ENCODE measurements at places on chromosomes 3 and 15.

DNA sequence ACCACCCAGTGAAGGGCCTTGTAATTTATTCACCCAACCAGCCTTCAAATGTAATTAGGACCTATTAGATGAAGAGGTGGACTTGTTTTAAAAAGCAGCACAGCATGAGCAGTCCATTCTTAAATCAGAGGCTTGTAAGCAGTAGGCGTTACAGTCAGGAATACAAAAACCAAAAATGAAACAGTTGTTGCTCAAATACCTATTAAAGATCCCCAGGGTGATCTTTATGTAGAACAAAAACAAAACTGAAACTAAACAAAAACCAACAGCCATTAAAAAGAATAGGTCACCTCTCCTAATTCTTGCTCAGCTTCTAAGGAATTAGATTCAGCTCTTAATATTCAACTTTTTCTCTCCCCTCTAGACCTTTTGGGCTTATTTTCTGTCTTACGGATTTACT is 104.9 kb upstream of the ST8SIA2 start:
- DNase-seq, result no peak

GRCh38 chr15:71532994-71533393 is 277.4 kb upstream of the NR2E3 start:
- DNase-seq, result no peak

DNA sequence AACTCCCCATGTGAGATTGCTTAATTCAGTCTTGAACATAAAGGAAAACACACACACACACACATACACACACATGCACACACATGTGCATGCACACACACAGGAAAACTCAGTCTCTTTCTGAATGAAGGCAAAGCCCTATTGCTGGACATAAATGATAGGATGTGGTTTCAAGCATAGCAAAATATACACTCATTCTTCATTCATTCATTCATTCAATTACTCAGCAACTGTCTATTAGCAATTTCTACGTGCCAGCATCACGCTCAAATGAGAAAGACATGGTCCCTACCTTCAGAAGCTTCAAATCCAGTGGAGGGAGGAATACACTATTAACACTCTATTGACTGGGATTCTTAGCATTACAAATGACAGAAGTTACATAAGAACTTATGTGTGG is 41.8 kb upstream of the UBE2E2 start:
- DNase-seq, result no peak

- DNase-seq, result no peak
Measured at GRCh38 chr3:80159990-80160506, 392.2 kb upstream of the ROBO1 start.

- DNase-seq, result peak; percentile 21
Measured at GRCh38 chr3:194107107-194107506, 28.8 kb upstream of the HES1 start.

GRCh38 chr3:177481329-177481728 is 284.0 kb upstream of the TBL1XR1 start:
- DNase-seq, result no peak

DNA sequence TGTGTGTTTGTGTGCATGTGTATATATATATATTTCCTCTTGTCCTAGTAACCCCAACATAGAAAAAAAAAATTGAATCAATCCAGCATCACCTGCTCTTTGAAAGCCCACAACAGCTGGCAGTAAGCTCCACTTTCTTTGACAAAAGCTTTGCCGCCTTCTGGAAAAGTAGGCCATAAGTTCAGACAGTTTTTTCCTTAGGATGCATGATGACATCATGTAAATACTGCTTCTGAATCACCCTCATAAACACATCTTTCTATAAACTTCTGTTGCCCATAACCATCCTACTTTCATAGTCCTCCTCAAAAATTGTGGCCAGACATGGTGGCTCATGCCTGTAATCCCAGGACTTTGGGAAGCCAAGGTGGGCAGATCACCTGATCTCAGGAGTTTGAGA is 67.4 kb downstream of the CSNK1G1 start:
- no peak for DNase-seq

- DNase-seq, result no peak
Measured at GRCh38 chr3:195388380-195388779, 54.4 kb downstream of the ACAP2 start.

GRCh38 chr3:27533261-27533607 is 49.0 kb upstream of the SLC4A7 start:
- no peak for DNase-seq

- no peak for DNase-seq
Measured at GRCh38 chr15:100114100-100114499, 227.7 kb downstream of the ADAMTS17 start.

- peak; percentile 6 for DNase-seq
Measured at GRCh38 chr3:51637941-51638471, 33.0 kb upstream of the TEX264 start.

DNA sequence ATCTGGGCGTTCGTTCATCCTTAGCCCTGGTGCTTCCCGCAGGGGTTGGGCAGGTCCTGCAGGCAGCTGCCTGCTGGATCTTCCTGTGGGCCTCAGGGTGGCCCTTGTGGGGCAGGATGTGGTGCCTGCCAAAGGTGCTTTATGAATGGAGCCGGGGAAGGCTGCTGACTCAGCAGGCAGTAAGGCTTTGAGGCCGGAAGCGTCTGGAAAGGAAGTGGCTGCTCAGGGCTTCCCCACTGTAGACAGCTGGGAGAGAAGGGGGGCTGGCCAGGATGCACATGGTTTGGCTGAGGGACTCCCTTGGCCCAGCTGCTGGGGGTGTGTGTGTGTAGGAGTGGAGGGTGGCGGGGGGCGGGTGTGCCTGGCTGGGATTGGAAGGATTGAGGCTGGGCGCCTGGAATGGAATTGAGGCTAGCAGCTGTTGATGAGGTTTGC is 12.9 kb downstream of the CD276 start:
- DNase-seq, result peak; percentile 75

DNA sequence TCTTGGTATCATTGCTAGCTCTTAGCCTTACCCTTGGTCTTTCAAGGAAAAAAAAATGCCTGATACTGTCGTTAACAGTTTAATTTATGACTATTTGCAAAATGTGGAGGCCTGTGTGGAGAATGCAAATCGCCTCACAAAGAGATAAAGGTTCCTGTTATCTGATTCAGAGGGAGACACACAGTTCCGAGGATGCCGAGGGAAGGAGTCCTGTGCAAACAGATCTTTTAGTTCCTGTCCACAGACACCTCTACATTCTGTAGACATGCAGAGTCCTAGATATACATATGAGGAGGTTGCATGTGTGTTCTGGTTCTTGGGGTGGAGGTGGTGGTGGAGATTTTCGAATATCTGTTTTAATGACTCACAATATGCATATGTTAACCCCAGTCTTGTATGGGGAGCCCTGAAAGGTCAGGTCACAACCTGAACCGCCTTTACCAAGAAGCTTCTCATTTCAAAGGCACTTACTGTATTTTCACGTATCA is 5.7 kb downstream of the NR2F2 start:
- no peak for DNase-seq

DNA sequence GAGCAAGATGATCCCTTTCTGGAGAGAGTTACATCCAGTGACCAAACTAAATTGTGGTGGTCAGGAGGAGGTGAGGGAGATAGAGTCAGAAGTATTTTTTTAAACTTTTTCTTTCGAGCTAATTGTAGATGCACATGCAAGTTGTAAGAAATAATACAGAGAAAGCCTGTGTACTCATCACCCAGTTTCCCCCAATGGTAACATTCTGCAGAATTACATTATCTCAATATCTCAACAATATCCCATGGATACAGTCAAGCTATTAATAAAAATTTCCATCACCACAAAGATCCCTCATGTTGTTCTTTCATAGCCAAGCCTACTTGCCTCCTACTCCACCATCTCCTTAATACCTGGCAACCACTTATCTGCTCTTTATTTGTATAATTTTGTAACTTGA is 3.3 kb upstream of the TMEM45A start:
- DNase-seq, result no peak

DNA sequence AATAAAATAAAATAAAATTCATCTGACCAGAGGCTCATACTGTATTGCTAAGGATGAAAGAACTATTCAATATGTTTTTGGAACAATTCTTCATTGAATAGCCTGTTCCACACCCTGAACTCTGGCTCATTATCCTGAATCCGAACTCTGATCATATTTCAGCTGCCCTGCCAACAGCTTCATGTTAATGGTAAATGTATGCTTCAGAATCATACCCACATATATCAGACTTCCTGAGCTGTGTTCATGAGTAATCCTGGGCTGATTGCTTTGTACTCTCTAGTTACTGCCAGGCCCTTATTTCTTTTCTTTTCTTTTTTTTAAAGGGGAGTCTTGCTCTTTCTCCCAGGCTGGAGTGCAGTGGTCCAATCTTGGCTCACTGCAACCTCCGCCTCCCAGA is 11.8 kb downstream of the INO80 start:
- DNase-seq, result no peak

- DNase-seq, result no peak
Measured at GRCh38 chr3:192284443-192285072, 442.8 kb downstream of the FGF12 start.

- DNase-seq, result no peak
Measured at GRCh38 chr3:119405315-119405714, 58.1 kb downstream of the TMEM39A start.

DNA sequence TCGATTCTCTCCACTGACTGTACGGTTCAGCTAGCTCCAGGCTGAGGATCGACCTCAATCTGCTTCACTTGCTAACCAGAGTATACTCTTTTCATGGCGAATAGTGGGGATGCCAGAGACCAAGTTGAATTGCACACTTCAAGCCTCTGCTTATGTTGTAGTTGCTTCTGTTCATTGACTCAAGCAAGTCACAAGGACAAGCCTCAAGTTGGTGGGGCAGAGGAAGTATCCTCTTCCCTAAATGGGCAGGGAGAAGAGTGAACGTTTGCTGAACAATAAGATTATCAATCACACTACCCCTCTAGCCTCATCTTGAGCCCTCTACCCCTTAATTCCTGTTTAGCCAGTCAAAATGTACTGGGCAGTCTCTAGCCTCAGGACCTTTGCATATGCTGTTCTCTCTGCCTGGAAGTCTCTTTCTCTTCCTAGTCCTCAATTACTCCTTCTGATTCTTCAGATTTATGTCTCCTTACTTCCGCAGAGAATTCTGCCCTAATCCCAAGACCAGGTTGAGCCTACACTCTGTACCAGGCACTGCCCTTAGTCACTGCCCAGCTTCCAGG is 390.4 kb upstream of the PROK2 start:
- DNase-seq, result no peak

GRCh38 chr15:68783226-68784058 is 37.3 kb downstream of the ANP32A start:
- DNase-seq, result peak; percentile 68

GRCh38 chr3:125098611-125099291 is 43.0 kb upstream of the HEG1 start:
- no peak for DNase-seq

GRCh38 chr3:69695933-69696332 is 43.3 kb upstream of the MITF start:
- DNase-seq, result no peak

GRCh38 chr3:137347132-137347531 is 389.3 kb downstream of the IL20RB start:
- DNase-seq, result no peak

DNA sequence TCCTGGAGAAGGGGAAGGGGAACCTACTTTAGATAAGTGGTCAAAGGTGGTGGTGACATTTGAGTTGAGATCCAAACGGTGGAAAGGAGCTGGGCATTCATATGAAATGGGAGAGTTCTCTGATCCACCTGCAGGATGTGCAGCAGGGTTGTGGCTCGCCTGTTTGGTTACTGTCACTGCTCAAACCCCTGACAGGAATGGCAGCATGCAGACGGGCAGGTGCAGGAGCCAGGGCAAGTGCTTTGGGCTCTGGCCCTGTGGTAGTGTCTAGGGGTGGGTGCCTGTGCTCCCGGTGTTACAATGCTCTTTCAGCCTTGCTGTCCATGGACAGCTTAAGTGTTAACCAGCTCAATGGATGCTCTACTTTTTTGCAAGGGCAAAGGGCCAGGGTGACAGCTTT is 18.5 kb downstream of the PAQR9 start:
- DNase-seq, result no peak

- no peak for DNase-seq
Measured at GRCh38 chr3:161991901-161992540, 495.4 kb downstream of the OTOL1 start.

GRCh38 chr15:60507596-60508424 is 28.9 kb upstream of the ICE2 start:
- DNase-seq, result peak; percentile 21

DNA sequence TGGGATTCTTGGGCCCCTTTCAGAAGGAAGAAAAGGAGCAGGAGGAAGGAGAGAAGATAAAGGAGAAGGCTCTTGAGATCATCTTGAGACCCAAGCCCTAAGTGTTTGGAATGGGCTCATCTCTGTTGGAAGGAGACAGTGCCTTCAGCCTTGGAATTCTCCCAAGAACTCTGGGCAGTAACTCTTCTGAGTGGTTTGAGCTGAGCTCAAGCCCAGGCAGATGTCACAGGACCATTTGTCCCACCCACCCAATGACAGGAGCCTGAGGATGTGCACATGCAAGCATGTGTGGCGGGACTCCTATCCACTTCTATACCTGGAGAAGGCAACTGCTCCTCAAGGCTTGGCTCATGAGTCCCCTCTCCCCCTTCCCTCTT is 14.6 kb upstream of the TMEM40 start:
- no peak for DNase-seq

GRCh38 chr3:66665021-66665695 is 164.3 kb upstream of the LRIG1 start:
- DNase-seq, result no peak

GRCh38 chr3:175266478-175266877 is 407.3 kb downstream of the NAALADL2 start:
- no peak for DNase-seq

DNA sequence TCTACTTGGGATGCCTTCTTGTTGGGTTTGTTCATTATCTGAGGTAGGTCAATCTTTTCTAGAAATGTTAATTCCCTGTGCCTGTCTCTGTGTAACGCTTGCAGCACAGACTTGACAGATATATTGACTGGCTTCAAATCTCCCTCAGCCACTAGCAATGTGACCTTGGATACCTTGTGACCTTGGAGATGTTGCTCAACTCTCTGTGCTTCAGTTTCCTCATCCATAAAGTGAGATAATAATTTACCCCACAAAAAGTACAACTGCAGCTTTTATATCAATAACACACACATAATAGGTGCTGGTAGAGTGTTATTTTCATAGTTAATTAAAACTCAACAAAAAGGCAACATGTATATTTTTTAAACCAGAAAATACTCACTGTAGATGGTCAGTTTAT is 52.9 kb downstream of the SIDT1 start:
- no peak for DNase-seq

DNA sequence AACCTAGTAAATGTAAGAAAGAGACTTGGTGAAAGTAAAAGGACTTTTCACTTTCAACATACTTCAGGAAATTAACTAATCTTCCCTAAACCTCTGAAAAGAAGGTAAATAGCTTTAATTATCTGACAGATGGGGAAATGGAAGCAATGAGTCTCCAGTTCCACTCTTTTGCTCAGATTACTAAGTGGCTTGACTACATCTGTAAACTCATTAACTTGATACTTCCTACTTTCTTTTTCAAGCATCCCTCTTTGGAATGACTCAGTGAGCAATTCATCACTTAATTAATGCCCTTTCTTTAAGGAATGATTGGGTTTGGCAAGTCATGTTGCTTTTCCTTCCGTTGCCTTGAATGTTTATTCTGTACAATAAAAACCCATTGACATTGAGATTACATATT is 234.2 kb downstream of the GRM7 start:
- no peak for DNase-seq
